Esophagus muscularis mucosa (tissue), 4 donors: ENCODE measurements at places on chromosomes 11 and 22.

DNA sequence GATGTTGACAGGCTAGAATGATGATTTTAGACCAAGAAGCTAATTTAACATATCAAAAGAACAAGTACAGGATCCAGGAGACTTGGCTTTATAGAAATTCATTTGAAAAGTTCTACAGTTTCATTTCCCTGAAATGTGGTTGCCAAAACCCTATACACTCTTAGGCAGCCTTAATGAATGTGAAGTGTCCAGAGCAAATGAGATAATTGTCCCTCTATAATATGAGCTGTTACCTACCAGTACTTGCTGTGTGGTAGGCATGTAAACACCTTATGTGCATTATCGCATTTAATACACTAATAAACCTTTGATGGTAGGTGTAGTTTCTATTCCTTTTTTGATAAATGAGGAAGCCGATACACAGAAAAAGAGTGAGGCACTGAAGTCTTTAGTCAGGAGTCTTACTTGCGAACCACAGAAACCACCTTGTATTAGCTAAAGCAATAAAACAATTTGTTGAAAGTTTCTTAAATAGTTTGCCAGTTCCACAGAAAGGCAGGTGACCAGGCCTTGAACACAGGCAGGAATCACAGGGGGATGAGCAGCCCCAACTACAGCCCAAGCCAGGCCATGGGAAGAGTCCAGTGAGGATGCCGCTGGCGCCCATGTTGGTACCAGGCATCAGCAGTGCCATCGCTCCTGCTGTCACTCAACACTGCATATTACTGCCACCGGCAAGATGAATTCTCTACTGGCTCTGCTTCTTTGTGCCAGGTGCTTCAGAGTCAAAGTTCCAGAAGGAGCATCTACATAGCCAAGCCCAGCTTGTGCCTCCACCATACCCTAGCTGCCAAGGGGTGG, 81.7 kb downstream of the SWAP70 start:
- no peak for DNase-seq

- no peak for DNase-seq
Observed at GRCh38 chr22:37163575-37164504, 14.1 kb upstream of the IL2RB start.

- DNase-seq: no peak
Observed at GRCh38 chr22:33658775-33659174, 261.5 kb downstream of the LARGE1 start.

DNA sequence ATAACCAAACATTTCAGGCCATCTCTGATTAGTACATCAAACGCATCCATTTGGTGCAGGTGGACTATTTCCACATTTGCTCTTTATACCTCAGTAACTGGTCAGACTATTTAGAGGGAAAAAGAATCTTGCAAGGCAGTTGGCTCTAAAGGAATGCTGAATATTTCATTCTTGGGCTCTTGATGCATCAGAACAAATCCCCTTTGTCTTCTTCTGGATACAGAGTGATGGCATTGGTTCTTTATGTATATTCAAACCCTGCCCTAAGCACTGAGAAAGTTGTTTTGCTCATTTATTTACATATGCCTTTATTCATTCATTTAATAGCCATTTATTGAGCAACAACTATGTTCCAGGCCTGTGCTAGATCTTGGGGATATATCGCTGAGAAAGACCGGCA, 31.1 kb upstream of the RAB30 start:
- no peak for DNase-seq

DNA sequence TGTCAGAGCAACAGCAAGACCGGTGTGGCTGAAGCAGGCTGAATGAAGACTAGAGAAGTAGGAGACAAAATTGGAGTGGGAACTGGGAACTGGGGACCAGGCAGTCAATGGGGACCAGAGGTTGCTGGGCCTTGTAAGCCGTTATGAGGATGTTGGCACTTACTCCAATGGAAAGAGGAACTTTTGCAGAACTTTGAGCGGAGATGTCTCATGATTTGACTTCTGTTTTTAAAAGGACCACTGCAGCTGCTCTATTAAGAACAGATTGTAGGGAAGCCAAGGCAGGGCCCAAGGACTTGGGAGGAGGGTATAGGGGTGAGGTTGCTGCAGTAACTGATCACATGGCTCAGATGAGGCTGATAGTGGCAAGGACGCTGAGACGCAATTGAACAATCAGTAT, 34.2 kb downstream of the IL18 start:
- no peak for DNase-seq

DNA sequence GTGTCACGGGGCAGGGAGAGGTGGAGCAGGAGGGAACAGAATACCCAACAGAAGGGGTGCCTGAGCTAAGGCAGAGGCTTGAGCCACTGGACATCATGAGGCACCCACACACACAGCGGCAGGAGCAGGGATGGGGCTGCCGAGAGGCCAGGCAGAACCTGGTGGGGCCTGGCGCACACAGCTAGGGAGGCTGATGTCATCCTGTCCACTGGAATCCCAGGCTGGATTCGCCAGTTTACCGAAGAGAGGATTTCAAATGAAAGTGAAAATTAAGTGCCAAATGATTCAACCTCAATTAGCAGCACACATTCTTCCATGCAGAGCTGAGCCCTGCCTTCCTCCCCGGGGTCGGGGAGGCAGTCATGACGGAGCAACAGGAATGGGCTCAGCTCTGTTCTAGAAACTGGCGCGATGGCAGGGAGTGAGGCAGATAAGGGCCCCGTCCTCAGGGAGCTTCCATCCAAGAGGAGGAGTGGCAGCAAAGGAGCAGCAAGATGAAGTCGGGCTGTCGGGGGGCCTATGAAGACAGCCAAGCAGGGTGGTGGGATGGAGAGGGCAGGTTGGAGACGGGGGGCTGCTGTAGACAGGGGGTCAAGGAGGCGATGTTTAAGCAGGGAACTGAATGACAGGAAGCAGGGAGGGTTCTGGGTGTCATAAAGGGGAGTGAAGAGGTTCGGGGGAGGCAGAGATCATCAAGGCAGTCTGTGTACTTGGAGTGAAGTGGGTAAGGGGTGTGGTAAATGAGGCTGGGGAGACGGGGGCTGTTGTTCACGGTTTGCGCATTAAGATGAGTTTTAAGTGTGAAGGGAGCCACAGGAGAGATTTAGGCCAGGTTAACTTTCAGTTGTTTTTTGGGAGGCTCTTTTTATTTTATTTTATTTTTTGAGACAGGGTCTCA, 6.4 kb downstream of the RAC2 start:
- DNase-seq: no peak

- DNase-seq: no peak
Observed at GRCh38 chr11:1829039-1829820, 5.6 kb upstream of the SYT8 start.

DNA sequence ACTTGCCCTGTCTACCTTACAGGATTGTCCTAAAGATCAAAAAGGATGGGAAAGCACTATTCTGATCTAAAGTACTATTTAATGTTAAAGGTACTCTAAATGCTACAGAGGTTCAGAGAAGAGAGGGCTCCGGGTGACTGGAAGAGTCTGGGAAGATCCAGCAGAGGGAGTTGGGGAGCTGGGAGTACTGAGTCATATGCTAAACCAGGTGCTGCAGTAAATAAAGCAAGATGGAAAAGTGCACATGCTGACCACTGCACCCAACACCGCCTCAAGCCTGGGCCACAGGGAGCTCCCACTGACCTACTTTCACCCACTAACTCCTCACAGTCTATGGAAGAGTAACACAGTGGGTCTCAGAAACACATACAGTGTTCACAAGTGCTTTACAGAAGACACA, 49.3 kb downstream of the WT1 start:
- no peak for DNase-seq

- DNase-seq: no peak
Observed at GRCh38 chr11:81869351-81870065, 864.2 kb downstream of the FAM181B start.

DNA sequence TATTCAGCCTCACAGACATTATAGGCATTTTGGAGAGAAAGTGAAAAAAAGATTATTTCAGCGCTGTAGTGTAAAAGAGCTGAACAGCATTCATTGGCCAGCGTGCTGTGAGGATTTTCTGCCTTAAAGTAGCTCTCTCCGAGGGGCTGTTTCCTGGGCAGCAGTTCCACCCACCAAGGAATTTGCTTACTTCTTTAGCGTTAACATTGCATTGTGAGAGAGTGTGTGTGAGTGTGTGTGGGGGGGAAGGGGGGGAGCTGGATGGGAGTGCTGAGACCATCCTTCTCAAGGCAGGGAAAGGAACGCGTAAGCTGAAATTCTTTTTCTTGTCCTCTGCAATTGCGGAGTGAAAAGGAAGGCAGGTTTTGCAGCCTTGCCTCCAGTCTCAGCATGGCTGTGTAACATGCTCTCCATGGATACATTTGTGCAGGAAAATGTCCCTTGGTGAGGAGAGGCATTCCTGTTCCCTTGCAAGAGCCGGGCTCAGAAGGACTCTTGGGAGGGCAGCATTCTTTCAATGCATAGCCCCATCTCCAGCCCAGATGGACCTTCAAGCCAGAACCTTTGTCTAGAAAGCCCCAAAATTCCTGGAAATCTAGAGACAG, 159.9 kb upstream of the NAV2 start:
- DNase-seq: no peak

DNA sequence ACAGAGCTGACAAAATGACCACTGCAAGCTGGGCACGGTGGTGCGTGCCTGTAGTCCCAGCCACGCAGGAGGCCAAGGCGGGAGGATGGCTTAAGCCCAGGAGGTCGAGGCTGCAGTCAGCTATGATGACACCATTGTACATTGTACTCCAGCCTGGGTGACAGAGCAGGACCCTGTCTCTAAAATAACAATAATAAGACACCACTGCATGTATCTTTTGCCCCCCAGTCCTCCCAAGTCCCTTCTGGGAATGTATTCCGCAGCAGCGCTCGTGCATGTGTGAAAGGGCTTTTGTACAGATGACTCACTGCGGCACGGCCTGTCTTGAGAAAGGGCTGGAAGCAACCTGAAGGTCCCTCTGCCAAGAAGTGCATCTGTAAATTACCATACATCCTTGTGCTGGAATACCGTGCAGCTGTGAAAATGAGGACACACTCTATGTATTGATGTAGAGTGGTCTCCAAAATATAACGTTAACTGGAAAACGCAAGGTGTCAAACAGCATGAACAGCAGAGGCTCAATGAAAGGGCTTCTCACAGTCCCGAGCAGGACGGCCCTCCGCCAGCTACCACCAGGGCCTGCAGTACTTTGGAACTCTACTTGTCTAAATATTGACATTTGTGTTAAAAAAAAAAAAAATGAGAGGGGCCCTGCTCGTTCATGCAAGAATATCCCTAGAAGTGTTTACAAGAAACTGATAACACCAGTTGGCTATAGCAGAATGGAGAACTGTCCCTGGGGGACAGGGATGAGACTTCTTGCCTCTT, 9.0 kb upstream of the CDC42EP2 start:
- DNase-seq: no peak

GRCh38 chr11:13338019-13338426, 60.4 kb downstream of the BMAL1 start:
- no peak for DNase-seq

DNA sequence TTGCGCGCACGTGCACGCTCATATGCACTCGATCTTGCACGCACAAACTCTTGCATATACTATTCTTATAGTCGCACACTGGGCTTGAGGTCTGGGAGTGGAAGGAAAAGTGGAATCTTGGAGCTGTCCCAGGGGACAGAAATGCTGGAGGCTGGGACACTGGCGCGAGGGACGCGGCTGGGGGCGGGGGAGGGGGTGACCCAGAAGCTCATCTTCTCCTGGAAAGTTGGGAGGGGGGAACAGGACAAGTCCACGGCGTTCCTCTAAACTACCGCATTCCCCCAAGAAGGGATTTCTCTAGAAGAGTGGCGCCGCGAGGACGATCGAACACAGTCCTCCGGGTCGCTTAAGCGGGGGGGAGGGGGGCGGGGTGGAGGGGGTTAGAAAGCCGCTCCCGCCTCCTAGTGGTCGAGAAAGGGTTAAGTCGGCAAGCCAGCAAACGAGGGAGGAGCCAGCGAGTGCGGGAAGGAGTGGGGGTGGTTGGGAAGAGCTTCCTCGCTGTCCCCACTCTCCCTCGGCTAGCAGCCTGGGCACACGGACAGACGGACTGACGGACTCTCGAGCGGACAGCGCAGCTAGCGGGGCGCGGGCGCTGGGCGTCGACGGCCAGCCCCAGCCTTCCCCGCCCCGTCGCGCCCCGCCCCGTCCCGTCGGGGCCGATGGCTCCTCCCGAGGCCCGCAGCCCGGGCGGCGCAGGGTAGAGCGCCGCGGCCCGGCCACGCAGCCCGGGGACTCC, at the start of gene RTN4RL2:
Gene RTN4RL2, plus strand, starts transcription at position 507 of the 736 bp plus-strand sequence. CDS start 338 bp downstream, outside the sequence.
- no peak for DNase-seq

GRCh38 chr11:110094298-110095285, 1.4 kb downstream of the ZC3H12C start:
- DNase-seq: no peak

GRCh38 chr11:31259797-31260196, 109.7 kb downstream of the DCDC1 start:
- no peak for DNase-seq

GRCh38 chr11:96197801-96198701, 144.9 kb downstream of the MAML2 start:
- no peak for DNase-seq

- no peak for DNase-seq
Observed at GRCh38 chr11:92225568-92226330, 1.1 kb downstream of the FAT3 start.

DNA sequence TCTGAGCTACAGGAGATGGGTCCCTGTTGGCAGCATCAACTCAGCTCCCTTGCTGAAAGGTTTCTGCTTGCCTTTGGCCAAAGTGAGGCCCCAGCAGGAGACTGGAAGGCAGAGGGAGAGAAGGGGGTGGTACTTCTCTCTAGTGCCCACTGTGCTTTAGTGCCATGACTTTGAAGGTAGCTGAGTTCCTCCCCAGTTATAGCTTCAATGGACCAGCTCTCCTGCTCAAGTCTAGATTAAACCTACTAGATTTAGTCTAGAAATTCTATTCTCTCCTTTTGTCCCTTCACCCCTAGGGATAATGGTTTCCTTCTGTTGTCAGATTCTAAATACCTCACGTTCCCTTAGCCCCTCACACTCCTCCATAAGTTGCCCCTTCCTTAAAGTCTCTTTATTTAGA, 119.2 kb downstream of the TIMP3 start:
- no peak for DNase-seq

DNA sequence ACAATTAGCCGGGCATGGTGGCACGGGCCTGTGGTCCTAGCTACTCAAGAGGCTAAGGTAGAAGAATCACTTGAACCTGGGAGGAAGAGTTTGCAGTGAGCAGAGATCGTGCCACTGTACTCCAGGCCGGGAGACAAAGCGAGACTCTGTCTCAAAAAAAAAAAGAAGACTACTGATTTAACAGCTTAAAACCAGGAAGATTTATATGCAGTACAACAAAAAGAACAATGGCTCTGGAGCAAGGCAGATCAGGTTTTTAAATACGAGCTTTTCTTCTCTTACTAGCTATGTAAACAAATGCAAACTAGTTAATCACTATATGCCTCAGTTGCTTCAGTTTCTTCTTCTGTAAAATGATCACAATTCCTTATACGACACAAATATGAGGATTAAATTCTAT, 6.9 kb downstream of the FAM168A start:
- no peak for DNase-seq

DNA sequence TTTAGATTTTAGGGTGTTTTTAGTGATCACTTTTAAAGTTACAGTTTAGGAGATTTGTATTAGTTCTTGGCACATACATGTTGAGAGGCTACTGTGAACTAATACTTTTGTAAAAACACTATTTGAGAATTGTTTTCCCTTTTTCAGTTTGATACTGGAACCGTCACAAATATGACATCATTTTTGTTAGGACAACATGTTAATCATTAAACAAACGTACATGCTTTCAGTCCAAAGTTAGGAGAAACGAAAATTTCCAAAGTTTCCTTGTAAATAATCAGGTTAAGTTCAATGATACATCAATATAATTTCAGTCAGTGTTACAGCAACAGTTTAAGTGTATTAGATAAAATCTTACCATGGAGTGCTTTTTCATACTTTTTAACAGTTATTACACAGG, 53.1 kb downstream of the SPECC1L start:
- DNase-seq: no peak
